ENCODE measurements at places on chromosomes 7 and 10.

DNA sequence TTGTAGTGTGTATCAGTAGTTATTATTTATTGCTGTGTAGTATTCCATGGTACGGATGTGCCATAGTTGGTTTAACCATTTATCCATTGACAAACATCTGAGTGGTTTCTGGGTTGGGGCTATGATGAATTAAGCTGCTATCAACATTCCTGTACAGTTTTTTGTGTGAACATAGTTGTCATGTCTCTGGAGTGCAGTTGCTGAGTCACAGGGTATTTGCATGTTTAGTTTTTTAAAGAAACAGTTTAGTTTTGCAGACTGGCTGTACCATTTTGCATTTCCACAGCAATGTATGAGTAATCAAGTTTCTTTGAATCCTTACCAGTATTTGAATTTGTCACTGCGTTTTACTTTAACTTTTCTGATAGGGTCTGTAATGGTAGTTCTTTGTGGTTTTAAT is 516.7 kb upstream of the CELF2 start:
- DNase-seq, result no peak

DNA sequence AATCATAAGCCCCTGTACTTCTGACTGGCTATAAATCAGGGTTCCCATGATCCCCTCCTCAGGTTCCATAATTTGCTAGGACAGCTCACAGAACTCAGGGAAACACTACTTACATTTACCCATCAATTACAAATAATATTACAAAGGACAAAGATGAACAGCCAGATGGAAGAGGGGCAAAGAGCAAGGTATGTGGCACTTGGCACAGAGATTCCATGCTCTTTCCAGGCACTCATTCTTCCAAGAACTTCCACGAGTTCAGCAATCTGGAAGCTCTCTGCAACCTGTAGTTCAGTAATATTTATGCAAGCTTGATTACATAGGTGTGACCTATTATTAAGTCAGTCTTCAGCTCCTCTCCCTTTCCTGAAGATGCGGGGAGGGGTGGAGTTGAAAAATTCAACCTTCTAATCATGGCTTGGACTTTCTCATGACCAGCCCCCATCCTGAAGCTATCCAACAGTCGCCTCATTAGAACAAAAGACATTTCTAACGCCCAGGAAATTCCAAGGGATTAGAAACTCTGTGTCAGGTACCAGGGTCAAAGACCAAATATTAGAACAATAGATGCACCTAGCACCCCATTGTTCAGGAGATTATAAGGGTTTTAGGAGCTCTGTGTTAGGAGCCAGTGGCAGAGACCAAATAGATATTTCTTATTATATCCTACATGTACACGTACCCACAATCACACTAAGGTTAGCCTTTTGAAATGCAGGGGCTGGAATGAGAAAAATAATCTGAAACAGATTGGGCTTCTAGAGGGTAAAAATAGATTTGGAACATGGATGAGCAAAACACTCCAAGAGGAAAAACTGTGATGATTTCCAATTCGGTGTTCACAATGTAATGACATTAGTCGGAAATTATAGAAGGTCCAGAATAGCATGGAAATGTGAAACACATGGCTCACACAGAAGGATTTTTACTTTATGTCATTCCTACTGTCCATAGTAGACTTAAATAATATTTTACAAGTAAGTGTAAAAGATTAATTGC is 7.0 kb downstream of the ANKMY2 start:
- DNase-seq, result no peak

- no peak for DNase-seq
Observed at GRCh38 chr10:124319926-124320391, 98.8 kb downstream of the OAT start.

GRCh38 chr7:117862378-117862777 is 10.9 kb downstream of the CTTNBP2 start:
- no peak for DNase-seq

GRCh38 chr10:129161150-129161549 is 305.9 kb upstream of the MGMT start:
- no peak for DNase-seq

DNA sequence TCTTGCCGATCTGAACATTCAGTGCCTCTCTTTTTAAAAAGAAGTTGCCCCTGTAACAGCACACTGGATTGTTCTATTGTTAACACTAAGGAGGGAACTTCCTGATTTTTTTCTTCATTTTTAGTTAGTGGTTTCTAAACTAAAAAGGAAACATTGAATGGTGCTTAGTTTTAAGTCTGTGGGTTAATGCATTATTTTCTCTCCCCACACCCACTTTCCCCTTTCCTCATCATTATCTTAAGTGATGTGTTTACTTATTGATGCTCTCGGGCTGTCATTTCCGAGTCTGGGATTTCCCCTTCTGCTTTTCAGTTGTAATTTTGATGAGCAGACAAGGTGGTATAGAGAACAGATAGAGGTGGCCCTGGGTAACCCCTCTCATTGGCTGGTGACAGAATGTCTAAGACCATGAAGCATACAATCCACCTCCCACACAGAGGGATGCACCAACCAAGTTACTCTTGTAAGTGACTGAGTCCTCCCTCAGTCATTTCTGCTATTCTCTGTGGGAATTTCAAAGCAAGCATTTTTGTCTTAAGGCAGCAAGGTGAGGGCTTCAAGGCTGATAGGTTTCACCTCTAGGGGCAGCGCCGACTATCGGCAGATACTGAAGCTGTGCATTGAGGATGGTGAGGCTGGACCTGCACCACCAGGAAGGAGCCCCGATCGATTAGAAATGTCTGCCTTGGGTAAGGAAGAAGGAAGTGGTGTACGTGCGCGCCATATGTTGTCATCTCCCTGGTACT is 49.5 kb downstream of the CHN2 start:
- peak; percentile 6 for DNase-seq

DNA sequence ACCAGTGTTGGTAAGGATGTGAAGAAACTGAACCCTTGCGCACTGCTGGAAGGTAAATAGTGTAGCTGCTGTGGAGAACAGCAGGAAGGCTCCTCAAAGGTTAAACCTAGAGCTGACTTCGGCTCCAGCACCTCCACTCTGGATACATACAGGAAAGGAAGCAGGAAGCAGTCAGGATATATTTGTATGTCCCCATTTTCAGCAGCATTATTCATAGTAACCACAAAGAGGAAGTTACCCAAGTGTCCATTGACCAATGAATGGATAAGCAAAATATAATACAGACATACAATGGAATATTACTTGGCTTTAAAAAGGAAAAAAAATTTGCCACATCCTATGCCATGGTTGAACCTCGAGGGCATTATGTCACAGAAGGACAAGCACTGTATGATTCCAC is 15.0 kb downstream of the RET start:
- DNase-seq, result no peak

DNA sequence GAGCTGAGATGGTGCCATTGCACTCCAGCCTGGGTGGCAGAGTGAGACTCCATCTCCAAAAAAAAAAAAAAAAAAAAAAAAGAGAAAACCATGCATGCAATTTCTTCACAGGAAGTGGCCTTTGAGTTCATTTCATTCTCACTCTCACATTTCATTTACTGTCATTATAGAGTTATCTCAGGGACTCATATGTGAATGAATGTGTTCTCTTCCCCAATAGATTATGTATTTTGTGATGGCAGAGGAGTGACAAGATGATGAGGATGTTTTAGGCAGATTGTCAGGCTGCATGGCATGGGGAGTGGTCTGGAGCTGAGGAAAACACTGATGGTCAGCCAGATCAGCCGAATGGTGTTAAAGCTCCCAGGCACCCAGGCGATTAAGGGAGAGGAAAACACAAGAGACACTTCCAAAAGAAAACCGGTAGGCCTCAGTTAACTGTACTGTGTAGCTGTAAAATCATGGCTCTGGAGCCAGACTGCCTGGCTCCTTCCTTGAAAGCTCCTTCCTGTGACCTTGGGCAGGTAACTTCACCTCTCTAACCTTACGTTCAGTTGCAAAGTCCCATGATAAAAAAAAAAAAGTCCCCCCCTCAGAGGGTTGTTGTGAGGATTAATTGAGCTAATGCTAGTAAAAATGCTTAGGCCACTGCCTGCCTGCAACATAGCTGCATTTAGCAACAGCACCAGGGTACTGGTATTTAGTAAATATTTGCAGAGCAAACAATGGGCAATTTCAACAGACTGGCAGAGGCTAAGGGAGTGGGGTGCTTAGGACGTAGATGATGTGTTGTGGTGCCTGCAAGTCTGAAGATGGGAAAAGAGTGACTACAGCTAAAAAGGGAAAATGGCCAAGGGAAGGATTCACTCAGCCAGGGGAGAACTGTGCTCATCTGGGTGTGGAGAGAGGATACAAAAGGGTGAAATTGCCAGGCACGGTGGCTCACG is 6.9 kb downstream of the FRAT2 start:
- DNase-seq, result no peak

DNA sequence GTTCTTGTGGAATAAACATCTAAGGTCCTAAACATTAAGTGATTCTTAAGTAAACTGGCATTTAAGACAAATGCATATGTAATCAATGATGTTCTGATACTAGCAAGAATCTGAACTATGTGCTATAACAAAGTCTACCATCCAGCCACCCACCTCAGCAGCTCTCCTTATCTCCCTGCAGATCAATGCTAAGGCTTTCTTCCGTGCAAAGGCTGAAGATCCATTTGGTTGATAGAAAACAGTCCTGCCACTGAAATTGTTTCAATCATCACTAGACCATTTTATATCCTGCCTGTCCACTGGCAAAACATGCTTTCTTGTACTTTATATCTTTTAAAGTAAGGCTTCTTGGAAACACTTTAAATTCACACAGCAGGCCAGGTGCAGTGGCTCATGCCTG is 6.3 kb upstream of the SMKR1 start:
- no peak for DNase-seq

DNA sequence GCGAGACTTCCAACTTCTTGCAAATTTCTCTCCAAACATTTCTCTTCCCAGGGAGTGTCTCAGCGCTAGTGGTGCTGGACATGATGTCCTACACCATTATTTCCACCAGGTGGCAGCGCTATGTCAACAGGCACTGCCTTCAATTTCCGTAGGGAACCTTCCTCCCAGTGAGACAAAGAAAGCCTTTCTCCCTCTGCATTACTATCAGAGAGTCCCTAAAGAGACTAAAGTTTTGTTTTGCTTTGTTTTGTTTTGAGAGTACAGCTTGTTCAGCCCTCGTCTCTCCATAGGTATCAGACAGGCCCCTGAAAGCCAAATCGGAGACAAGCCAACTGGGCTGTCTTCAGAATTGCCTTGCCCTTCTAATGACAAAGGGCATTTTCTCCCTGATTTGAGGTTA is 44.2 kb upstream of the GGCT start:
- DNase-seq, result no peak

DNA sequence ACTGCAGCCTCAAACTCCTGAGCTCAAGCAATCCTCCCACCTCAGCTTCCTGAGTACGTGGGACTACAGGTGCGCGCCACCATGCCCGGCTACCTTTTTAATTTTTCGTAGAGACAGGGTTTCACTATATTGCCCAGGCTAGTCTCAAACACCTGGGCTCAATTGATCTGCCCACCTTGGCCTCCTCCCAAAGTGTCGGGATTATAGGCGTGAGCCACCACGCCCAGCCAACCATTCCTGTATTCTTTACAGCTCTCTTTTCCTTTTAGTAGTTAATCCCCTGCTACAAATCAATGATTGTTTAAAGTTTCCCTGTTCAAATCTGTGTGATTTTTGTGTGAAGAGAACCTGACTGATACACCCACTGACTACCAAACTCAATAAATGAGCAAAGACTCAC is 75.4 kb upstream of the SVIL start:
- DNase-seq, result no peak

DNA sequence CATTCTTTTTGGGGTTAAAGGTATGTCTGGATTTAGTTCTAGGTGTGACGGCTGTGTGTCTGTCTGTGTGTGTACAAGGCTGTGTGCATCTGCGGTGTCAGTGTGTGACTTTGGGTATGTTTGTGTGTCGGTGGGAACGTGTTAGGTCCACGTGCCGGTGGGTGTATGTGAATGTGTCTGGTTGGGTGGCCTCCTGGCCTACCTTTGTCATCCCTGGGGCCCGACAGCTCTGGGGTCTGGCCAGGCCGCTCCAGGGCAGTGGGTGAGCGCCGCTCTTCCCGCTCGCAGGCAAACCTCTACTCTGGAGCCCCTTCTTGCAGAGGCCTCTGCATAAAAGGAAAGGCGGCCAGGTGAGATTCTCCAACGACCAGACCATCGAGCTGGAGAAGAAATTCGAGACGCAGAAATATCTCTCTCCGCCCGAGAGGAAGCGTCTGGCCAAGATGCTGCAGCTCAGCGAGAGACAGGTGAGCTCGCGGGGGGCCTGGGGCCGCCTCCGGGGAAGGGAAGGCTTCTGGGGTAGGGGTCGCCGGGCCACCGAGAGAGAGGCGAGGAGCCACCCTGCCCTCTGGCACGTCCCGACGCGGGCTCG is 2.4 kb downstream of the HHEX start:
- DNase-seq, result no peak

DNA sequence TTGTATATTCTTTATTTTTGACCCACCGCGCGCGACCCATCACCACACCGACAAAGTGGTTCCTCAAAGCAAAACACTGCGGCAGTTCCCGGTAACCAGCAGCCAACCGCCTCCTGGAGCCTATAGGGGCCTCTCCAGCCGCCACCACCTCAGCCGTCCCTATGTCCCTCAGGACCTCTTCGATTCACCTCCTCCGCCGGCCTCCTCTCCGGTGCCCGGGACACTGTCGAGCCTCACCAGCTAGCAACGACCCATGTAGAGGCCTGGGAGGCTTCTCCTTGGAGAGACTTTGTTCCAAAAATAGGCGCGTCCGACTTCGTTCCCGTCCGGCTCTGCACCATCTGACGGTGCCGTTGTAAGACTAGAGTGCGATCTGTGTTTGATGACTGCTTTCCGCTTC is 158.8 kb downstream of the HGF start:
- no peak for DNase-seq

DNA sequence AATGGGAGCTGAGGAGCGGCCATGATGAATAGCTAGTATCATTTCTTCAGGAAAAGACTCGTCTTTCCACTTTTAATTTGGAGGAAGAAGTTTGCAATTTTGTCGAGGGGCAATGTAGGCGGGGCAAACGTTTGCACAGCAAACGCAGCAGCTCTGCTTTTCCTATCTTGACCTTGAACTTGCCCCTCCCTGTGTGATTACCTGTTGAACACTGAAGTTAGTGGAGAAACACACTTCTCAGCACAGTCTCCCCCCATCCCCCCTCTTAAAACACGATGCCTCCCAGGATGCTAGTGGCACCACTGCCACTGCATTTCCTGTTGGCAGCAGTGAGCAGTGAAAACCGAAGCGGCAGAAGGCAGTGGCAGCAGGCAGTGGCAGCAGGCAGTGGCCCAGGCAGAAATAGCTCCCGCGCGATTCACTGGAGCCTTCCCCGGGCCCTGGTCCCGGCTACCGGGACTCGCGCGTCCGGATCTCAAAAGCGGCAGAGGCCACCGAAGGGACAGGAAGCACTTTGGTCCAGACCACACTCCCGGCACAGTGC is at the start of gene EPDR1:
Gene EPDR1, plus strand, starts transcription at position 336 of the 544 bp plus-strand sequence. CDS start 300 bp downstream, outside the sequence.
- DNase-seq, result no peak

DNA sequence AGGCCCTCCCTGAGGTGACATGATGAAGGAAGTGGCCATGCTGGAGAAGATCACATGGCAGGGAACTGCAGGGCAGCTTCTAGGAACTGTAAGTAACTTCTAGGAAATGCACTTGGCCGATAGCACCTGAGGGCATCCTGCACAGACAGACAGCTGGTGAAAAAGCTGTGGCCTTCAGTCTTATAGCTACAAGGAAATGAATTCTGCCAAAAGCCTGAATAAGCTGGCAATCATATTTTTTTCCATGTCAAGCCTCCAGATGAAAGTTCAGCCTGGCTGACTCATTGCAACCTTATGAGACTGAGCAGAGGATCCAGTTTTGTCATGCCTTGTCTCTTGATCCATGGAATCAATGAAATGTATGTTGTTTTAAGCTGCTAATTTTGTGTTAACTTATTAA is 91.1 kb upstream of the CACNA2D1 start:
- no peak for DNase-seq

Measured in stimulated activated CD8-positive, alpha-beta memory T cell treated with anti-CD3 and anti-CD28 coated beads, Interleukin-15, amount 100 ng/mL, for 1 hour (primary cell).